NCI-H2107 (cell line): ENCODE measurements at places on chromosomes 7 and 10.

GRCh38 chr10:45106236-45106856 is 105.6 kb downstream of the ZNF22 start:
- no peak for DNase-seq

DNA sequence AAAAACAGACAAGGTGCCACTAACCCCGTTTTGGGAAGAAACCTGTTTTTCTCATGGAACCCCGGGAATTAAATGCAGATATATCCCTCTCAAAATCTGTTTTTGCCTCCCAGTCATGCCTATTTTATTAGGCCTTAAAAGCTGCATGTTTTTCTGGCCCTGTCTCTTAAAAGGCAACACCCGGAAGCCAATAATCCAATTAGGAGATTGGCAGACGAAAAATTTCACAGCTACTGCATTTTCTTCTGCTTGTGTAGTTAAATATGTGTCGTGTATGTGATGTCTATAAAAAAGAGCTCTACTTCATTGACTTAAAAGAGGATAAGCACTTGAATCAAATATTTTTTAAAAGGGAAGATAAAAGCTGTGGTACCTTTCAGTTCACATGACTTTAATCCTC is 31.9 kb upstream of the OPTN start:
- no peak for DNase-seq

DNA sequence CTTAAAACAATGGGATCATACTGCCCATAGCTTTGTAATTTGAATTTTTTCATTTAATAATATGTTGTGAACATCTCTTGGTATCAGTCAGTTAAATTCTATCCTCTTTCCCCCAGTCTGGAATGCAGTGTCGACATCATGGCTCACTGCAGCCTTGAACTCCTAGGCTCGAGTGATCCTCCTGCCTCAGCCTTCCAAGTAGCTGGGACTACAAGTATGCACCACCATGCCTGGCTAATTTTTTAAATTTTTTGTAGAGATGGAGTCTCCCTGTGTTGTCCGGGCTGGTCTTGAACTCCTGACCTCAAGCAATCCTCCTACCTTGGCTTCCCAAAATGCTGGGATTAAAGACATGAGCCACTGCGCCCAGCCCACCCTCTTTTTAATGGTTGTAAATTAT is 34.6 kb downstream of the MPLKIP start:
- DNase-seq = no peak

DNA sequence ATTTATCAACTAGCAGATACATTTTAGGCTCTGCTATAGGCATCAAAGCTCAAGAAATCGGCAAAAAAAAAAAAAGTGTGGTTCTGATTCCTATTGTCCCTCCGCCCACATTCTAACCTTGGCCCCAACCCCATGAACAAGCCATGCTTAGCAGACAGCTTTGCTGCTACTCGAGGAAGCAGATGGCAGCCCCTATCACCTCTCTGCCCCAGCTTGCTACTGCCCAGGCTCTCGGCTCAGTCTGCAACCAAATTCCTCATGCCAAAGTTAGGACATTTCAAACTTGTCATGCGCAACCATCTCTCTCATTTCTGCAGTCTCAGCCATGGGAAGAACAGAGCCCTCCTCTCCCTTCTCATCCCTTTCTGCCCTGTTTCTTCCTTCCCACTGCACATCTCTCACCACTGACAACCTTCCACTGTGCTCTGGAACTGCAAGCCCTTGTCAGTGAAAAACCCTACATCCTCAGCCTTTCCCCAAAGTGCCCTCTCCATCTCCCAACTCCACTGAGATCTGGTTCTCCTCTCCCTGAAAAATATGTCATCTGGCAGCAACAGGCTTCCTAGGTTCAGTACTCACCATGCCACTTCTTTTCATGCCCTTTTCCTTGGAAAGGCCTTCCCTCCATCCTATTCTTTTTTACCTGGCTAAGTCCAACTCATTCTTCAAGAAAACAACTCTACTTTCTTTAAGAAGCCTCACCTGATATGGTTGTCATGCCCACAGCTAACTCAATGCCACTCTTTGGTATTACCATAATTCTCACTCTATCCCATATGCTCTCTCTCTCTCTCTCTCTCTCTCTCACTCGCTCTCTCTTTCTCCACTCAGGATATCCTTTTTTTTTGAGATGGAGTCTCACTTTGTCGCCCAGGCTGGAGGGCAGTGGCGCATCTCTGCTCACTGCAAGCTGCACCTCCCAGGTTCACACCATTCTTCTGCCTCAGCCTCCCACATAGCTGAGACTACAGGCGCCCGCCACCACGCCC is 60.1 kb upstream of the FHIP2A start:
- no peak for DNase-seq

DNA sequence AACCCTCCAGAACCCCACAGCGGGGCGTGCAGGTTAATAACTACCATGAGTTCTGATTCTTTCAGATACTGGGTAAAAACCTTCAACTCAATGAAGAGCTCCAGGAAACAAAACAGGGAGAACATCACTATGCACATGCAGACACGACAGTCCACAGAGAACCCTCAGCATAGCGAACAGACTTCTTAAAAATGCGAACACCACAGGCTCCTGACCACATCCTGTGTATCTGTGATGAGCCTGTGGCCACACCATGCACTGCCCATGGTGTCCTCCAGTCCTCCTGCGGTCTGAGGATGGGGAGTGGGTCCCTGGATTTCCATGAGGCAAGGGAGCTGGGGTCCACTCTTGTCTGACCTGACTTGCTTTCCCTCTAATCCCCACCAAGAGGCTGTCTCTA is 107.2 kb downstream of the COBL start:
- no peak for DNase-seq

DNA sequence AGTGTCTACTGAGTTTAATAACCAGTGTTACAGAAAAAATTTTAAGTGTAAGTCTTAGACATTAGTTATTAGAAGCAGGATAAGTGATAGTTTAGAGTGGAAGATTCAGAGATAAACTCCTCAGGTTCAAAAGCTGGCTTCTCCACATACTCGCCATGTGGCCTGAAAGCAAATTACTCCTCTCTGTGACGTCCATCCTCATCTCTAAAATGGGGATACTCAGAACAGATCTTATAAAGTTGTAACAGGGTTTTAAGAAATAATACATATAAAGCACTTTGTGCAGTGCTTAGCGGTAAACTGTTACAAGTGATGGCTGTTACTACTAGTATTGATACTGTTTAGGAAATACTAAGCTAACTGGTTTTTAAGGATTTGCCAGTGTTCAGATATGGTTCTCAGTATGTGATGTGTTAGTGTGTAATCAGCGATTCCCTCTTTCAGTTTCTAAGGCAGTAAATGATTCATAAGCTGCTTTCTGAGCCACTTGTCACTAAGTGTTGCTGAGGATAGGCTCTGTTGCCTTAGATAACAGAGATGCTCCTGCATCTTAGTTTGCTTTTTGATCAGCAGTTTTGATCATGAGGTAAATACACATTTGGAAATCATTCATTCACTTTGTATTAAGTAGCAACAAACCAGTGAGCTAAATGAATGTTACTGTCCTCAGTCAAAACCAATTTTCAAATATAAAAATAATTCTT is 58.7 kb downstream of the CYP51A1 start:
- no peak for DNase-seq

GRCh38 chr10:119567978-119568377 is 25.5 kb upstream of the RGS10 start:
- DNase-seq = no peak

GRCh38 chr7:25572423-25572822 is 344.1 kb upstream of the NPVF start:
- no peak for DNase-seq

- no peak for DNase-seq
Measured at GRCh38 chr10:12639996-12640944, 290.9 kb downstream of the CAMK1D start.

- DNase-seq = no peak
Measured at GRCh38 chr10:129973674-129974059, 9.6 kb upstream of the EBF3 start.

- no peak for DNase-seq
Measured at GRCh38 chr10:6406220-6407033, 173.6 kb downstream of the PRKCQ start.

GRCh38 chr10:68566955-68567354 is 6.8 kb downstream of the TET1 start:
- DNase-seq = no peak

DNA sequence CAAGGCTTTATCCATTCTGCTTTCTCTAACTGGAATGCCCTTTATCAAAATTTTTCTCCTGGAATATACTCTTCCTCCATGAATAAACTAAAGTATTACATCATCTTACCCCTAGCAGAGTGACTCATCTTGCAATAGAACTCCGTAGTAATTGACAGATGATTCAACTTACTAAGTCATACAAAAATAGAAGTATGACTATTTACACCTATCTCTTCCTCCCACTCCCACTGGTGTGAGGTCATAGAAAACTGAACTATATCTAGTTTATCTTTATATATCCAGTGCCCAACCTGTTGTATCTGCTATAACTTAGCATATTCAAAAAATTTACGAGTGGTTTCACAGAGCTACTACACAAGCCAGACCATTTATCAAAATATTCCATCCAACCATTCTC is 26.1 kb downstream of the ABCB1 start:
- no peak for DNase-seq

DNA sequence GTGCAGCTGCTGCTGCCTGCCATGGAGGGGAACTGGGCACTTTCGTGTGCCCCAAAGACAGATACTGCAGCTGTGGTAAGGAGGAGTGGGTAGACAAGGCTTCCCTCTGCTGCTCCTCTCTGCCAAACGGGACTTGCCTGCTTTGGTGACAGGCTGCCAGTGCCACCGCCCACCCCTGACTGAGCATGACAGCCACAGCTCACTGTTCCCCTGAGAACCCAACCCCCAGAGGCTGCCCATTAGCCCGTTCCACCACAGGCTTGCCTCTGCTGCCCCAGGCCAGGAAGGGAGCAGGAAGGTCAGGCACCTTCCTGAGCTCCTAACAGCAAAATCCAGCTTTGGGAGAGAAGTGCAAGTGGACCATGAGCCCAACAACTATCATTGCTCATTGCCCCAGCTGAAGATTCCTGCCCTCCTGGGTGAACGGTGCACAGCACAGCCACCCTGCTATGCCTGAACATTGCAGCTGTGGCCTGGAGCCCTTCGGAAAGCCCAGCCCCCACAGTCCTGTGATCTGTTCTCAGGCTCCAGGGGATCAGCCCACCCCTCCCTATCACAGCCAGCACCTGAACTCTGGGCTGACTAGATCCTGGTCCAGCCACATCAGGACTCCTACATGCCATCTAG is 58.7 kb upstream of the ANTXRL start:
- DNase-seq = no peak

GRCh38 chr7:148391591-148391990 is 199.0 kb upstream of the C7orf33 start:
- DNase-seq = no peak

- no peak for DNase-seq
Measured at GRCh38 chr7:132666774-132667172, 90.5 kb upstream of the PLXNA4 start.

GRCh38 chr7:568031-568951 is 48.6 kb upstream of the PDGFA start:
- DNase-seq = no peak

DNA sequence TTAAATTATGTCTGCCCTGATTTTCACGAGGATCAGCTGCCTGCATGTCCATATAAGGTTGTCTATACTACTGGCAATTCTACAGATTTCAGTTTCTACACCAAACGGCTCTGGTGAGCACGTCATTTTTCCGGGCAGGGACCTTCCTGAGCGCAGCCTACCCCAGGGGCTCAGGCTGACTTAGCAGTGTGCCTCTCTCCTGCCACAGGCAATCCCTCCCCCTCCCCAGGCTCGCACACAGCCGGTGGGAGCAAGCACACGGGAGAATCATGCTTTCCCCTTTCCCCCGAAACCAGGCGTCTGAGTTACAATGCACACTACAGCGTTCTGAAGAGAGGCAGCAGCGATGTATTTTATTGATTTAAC is 1.7 kb downstream of the KLF6 start:
- DNase-seq = no peak

DNA sequence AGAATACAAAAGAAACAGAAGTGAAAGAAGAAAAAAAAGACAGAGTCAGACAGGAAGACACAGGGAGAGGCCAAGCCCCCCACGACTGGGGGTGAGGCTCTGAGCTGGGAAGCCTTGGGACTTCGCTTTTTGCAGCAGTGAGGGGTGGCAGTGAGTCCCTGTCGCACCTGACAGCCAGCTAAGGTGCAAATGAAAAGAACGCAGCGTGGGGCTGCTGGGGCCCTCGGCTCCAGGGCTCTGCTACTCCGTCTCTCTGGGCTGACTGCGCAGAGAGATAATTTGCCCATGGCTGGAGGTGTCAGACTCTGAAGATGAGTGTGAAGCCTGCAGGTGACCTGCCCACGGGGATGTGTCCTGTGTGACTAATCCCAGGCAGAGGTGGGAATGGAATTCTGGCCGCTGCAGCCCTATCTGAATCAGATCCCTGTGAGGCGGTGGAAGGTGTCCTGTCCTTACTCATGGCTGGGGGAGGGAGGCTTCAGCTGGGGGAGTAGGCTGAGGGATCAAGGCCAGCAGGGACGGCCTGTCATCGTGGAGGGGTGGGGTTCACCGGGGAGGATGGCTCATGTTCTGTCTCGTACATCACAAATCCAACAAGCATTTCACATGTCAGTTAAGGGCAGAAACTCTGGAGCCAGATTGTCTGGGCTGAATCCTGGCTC is 96.4 kb downstream of the SLIT1 start:
- DNase-seq = no peak

DNA sequence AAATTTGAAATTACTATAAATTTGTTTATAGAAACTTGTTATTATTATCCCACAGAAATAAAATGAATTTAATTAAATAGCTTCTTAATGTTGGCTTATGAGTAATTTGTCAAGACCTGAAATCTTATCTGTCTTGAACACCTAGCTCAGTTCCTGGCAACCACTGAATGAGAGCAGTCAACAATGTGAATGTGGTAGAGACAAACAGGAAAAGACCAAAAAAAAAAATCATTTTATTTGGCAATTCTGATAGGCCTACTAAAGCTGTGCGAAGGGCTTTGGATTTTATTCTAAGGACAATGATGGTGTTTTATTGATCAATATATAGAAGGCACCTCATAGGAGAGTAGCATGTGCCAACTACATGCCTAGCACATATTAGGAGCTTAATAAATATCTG is 127.8 kb upstream of the RSU1 start:
- no peak for DNase-seq

DNA sequence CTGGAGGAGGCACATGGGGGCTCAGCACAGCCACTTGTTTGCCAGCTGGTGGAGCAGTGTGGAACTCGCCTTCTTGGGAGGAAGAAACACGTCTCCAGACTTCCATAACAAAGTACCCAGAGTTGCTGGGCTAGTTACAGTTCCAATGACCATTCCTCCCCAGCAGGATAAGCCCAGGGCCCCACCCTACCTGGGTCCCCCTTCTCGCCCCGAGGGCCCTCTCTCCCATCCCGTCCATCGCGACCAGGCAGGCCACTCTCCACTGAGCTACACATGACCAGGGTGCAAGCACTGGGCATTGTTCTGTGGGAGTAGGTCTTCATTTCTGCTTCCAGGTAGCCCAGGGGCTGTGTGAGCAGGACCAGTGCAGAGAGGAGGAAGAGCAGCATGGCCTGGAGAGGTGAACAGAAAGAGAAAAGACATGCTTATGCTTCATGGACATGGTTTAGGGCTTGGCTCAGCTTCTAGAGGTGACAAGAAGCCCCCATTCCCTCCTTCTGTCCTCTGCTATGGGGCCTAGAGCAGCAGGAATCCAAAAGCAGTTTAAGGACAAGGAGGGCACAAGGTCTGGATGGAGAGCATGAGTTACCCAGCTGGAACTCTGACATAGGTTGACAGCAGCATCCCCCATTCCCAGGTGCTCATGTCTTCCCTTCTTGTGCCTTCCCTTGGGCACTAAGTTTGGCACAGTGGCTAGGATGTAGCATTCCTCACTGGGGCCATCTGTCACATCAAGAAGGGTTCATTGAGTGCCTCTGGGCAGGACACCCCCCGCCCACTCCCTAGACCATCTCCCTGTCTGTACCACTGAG is 2.4 kb downstream of the SFTPD start:
- DNase-seq = no peak
